ENCODE measurements at places on chromosomes 16 and 17.

- DNase-seq: peak; percentile 74
Measured at GRCh38 chr17:78144147-78144719, 2.0 kb upstream of the C17orf99 start.

GRCh38 chr17:68592682-68593641, 8.2 kb downstream of the FAM20A start:
- DNase-seq: no peak

GRCh38 chr17:45369421-45369820, 52.6 kb upstream of the MAP3K14 start:
- DNase-seq: no peak

DNA sequence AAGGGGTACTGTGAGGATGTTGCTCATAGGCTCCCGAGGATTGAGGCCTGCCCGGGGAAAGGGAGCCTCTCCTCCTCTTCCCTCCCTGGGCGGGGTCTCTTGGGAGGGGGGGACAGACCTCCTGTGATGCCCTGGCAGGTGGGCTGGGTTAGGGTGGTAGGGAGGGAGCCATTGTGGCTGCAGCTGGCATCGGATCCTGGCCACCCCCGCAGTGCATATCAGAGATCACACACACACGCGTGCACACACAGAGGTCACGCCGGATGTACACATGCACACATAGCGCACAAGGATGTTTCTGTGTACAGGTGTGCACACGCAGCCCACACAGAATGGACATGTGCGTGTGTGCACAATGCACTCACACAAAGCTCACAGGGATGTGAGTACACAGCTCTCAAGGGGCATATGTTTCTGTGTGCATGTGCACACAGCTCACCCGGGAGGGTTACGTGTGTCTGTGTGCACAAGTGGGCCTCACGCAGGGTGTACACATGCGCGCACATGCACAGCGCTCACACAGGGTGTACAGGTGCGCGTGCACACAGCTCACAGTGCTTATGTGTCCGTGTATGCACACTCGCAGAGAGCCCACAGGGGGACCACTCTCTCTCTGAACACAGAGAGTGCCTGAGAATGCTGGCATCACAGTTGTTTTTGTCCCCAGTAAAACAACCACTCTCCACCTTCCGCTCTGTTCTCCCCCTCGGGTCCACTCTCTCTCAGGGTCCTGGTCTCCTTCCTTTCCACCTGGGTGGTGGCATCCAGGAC, 2.4 kb downstream of the GJD3 start:
- DNase-seq: no peak

- no peak for DNase-seq
Measured at GRCh38 chr17:49244839-49245238, 14.3 kb upstream of the PHOSPHO1 start.

GRCh38 chr16:52549011-52549692, 2.2 kb upstream of the TOX3 start:
- no peak for DNase-seq

- DNase-seq: no peak
Measured at GRCh38 chr17:64447526-64447925, 1.4 kb upstream of the MILR1 start.

DNA sequence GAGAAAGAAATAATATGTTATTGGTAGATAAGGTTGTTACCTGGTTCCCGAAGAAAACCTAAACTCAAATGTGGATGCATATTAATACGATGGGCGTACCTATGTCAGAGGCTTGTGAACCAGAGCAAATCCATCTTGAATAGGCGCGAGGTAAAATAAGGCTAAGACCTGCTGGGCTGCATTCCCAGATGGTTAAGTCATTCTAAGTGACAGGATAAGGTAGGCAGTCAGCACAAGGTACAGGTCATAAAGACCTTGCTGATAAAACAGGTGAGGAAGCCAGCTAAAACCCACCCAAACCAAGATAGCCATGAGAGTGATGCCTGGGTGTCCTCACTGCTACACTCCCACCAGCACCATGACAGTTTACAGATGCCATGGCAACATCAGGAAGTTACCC, 1400.1 kb downstream of the CDH8 start:
- no peak for DNase-seq

DNA sequence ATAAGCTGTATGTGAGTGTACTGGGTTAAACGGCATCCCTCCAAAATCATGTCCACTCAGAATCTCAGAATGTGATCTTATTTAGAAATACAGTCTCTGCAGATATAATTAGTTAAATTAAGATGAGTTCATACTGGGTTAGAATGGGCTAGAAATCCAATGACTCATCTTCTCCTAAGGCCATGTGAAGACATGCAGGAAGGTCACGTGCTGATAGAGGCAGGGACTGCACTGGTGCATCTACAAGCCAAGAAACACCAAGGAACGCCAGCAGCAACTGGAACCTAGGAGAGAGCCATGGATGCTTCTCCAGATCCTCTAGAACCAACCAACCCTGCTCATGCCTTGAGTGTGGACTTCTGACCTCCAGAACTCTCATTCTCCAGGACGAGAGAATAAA, 241.0 kb downstream of the XYLT1 start:
- no peak for DNase-seq

DNA sequence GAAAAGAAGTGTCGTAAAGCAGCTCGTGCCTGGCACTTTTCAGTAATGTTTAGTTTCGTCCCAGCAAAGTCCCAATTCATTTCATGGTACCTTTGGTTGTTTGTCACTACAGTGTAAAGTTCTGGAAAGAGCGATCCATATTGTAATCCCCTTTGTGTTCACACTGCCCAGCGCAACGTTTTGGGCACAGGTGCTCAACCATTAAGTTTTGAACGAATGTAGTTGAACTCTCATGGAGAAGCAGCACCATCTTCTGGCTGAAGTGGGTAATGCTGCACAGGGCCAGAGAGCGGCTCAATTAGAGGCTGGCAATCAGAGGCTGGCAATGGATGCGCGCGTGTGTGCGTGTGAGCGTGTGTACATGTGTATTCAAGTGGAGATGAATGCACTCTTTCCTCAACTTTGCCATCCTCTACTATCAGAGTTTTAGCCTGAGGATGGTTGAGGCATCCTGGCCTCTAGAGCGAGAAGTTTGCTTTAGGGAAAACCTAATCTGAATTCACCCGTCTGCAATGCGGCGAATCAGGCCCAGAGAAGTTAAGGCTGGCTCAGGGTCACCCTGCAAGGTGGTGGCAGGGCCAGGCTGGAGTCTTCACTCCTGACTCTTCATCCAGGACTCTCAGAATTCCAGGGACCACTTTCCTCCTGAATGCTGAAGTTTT, 29.9 kb downstream of the DYNLL2 start:
- peak; percentile 76 for DNase-seq

All from AG08396 (cell line).